ENCODE measurements at places on chromosomes 3 and 15.
A peak's percentile ranks its signal among the peaks of the same experiment; 100 is the strongest.

GRCh38 chr15:58761010-58761388, 10.1 kb upstream of the MINDY2 start:
- no peak for DNase-seq

GRCh38 chr15:87896936-87897335, 359.6 kb downstream of the NTRK3 start:
- DNase-seq: no peak

DNA sequence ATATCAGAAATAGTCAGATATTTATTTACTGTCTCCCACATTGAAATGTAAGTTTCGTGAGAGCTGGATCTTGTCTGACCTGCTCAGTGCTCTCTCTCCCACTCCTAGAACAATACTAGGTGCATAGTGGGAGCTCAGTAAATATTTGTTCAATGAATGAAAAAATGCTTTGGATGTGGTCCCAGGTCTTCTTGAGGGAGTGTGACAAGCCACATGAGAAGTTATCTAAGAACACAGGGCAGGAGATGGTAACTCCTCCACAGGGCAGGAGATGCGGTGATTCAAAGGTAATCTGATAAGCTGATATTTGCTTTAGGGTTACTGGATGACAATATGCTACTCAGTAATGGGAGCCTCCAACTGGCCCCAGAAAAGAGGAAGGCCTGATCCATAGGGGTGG, 25.8 kb upstream of the PLA2G4E start:
- DNase-seq: no peak

- DNase-seq: no peak
Observed at GRCh38 chr3:158460926-158461325, 110.1 kb upstream of the MLF1 start.

DNA sequence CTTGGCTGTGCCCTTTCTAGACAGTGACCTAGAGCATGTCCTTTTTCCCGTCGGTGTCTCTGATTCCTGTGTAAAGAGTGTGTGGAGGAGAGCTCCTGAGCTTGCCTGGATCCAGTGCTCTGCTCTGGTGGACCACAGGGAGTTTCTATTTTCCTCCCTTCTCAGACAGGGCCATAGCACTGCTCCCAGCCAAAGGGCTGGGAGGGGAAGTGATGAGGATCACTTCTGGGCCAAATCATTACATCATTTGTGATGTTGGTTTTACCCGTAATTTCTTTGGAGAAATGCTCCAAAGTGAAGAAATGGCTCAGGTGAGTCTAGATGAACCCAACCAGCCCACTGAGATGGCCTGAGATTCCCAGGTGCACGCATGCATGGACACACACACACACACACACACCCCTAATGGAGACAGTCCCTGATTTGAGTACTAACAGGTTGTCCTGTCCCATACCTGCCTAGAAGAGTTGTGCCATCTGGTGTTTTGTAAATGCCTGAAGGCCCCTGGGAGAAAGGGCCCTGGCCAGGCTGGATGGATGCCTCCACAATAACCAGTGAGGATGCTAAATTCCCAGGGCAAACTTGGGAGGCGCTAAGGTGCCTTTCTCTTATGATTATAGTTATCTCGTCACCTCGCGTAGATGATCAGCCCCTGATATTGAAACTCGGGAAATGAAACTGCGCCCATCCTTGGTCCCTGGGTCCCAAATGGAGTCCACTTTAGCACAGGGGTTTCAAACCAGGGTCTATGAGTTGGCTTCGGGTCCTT, 86.9 kb downstream of the ASB7 start:
- no peak for DNase-seq

DNA sequence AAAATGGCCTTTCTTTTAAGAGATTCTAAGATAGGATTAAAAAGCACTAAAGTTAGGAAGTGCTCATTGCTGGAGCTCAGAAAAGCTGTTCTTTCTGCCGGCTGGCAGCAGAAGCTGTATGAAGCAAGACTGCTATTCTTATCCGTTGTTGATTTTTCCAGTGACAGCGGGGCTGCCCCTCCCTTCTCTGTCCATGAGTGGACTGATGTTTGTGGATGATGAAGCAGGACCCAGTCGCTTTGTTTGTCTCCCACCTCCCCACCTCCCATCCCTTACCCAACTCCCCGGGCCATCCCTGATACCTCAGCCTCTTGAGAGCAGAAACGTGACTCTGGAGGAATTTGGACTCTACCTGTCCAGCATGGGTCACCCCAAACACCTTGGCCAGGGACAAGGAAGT, 10.3 kb upstream of the MUSTN1 start:
- DNase-seq: no peak

DNA sequence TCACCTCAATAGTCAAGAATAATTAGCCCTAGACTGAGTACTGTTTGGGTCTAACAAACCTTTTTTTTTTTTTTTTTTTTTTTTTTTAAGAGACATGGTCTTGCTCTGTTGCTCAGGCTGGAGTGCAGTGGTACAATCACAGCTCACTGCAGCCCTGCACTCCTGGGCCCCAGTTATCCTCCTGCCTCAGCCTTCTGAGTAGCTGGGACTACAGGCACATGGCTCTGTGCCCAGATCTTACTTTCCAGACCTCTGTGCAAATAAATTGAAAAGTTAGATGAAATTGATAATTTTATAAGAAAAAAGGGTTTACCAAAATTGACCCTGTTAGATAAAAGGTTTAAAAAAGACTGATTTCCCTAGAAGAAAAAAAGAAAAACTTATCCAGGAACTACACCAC, 79.0 kb downstream of the NR2E3 start:
- DNase-seq: no peak

DNA sequence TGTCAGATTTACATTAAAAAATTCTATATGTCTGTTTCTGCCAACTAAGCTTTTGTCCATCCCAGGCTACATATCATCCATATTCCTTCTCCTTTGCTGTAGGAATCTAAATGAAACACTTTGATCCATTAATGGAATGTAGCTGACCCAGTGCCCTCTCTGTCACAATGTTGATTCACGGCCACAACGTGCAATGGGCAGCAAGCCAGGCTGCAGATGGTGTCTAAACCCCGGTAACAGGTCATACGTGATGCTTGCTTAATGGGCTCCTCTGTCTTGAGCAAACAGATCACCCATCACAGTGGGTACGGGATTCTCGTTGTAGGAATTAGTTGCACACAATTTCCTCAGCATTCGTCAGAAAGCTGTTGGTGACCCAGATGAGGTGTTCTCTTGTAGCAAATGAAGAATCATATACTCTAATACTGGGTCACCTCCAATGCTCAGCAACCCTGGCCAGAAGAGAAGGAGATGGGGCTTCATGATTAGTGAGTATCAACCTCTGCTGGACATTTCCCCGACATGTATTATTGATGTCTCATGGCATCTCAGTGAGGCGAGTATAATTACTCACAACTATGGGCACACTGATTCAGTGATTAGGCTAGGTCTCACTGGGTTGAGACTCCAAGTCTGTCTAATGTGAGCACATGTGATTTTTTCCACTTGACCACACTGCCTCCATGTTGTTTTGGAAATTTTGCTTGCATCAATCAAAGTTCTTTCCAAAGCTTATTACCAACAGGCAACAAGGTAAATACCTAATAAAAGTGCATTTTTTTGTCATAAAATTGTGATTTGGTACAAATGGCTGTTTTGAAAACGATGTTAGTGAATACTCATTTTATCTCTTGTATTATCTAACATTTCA, 12.9 kb upstream of the DCBLD2 start:
- DNase-seq: no peak

- DNase-seq: no peak
Observed at GRCh38 chr15:78909791-78910228, 35.0 kb downstream of the CTSH start.

GRCh38 chr3:31482493-31483200, 50.1 kb upstream of the STT3B start:
- DNase-seq: no peak

DNA sequence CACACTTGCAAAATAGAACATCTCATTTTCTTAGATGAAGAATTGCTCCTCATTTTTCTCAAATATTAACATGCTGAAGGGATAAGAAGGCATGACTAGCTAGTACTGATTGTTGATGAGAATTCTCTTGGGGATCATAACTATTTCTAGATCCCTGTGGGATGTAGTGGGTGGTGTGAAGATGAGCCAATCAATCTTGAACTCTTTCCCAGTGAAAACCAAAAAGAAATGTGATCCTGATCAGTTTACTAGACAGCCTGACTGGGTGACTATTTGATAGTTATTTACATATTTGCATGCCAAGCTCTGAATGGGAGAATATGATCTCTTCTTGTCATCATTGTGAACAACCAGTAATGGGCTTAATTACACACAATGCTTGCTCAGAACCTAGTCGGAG, 63.7 kb downstream of the ZIC1 start:
- no peak for DNase-seq

GRCh38 chr3:152539191-152539764, 270.5 kb downstream of the MBNL1 start:
- no peak for DNase-seq

- DNase-seq: peak; percentile 77
Observed at GRCh38 chr15:91706322-91707032, 147.0 kb upstream of the SLCO3A1 start.

DNA sequence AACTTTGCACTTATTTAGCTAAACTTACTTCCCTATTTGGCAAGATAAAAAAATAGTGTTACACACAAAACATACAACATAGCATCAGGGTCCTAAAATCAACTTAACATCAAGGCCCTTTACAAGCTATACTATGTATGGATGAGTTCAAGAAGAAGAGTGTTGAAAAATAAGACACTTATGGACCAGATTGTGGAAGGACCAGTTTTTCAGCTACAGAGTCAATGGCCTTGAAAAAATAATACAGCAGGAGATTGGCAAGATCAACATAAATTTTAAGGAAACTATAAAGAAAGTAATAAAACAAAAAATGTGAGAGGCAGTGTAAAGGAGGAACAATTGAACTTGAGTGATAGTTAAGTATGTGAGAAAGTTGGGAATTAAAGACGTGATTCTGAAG, 66.3 kb upstream of the BBX start:
- no peak for DNase-seq

GRCh38 chr3:8571256-8571655, 69.6 kb downstream of the LMCD1 start:
- DNase-seq: no peak

- no peak for DNase-seq
Observed at GRCh38 chr3:108486338-108486737, 24.1 kb downstream of the MYH15 start.

DNA sequence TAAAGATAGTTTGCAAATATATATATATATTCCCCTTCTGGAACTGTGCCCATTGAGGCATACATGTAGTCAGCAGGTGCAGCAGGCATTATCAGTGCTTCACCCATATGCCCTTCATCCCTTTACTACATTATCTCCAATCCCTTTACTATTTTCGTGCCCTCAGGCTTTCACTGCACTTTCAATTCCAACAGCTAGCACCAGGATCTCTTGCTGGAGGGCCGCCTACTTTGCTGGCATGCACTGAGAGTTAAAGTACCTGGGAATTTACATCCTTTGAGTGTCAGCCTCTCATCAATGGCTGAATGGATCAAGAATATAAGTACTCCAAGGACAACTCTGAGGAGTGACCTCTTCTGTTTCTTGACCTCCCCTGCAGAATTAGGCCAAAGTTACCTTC, 222.1 kb upstream of the CFAP20DC start:
- no peak for DNase-seq

GRCh38 chr3:123044981-123045763, 17.6 kb upstream of the SEMA5B start:
- DNase-seq: no peak

GRCh38 chr3:70387889-70388288, 75.5 kb upstream of the MDFIC2 start:
- DNase-seq: no peak

GRCh38 chr15:44069489-44069888, 125.6 kb downstream of the FRMD5 start:
- DNase-seq: no peak

DNA sequence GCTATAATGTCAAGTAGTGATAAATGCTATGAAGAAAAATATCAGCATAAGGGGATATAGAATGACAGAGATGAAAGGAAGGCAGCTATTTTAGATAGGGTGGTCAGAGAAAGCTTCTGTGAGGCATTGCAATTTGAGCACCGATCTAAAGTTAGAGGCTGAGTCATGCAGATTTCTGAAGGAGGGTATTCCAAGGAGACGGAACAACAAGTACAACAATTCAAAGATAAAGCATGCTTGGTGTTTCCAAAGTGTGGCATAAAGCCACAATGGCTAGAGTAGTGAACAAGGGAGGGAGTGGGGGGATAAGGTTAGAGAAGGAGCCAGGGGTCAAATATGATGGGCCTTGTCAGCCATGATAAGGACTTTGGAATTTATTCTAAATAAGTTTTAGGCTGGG, 71.9 kb downstream of the PFN2 start:
- DNase-seq: no peak
